ENCODE measurements at places on chromosomes 4 and X. TPM values are rescaled to one million over a fixed set of nuclear protein-coding genes. Genes with fewer than 3 reads are reported as not detected.

GRCh38 chrX:97846228-97846627, 962.5 kb downstream of the RPA4 start:
- H3K27me3 ChIP-seq: no peaks in the 10 kb centered on the region
- no peaks in the 10 kb centered on the region for H3K4me1 ChIP-seq
- no peaks in the 10 kb centered on the region for H3K36me3 ChIP-seq
- H3K4me3 ChIP-seq: no peak overlapping the region
- H3K27ac ChIP-seq: no peak overlapping the region
- DNase-seq: no peak

DNA sequence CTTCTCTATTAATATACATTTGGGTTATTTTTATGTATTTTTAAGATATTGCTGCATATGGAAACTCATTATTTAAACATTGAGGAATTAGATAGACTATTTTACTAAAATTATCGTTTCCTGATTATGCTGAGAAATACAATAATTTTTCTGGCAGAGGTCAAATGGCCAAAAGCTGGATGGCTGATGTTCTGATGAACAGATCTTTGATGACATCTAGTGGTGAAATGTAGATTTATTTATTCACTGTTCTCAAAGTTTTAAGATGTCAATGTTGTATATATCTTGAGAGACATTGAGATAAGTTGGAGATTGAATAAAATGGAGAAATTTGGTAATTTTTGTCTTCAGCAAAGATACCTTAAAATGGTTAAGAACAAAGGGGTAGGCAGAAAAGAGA, 96.2 kb downstream of the UGT8 start:
- H3K36me3 ChIP-seq: no peaks in the 10 kb centered on the region
- peak; percentile 5 for DNase-seq
- no peaks in the 10 kb centered on the region for H3K27me3 ChIP-seq
- H3K27ac ChIP-seq: no peak overlapping the region
- H3K4me1 ChIP-seq: no peaks in the 10 kb centered on the region

DNA sequence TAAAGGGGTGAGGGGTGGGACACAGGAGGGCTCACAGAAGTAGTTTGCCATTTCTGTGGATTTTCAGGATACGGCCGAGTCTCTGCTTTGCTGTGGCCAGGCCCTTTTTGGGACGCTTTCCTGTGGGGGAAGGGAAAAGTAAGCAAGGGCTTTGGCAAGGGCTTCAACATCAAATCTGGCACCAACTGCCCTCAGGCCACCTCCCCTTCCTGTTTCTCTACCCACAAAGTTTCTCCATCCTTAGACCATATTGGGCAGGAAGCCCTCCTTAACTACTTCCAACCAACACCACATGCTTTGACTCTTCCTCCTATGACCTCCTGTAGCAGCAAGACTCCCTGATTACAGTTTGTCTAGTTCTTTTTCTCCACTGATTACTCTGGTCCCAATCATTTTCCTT, 105.1 kb downstream of the PHF8 start:
- DNase-seq: no peak
- no peaks in the 10 kb centered on the region for H3K4me1 ChIP-seq
- H3K4me3 ChIP-seq: no peak overlapping the region
- peaks cover 6% of the 10 kb centered on the region for H3K36me3 ChIP-seq
- H3K27me3 ChIP-seq: no peaks in the 10 kb centered on the region

DNA sequence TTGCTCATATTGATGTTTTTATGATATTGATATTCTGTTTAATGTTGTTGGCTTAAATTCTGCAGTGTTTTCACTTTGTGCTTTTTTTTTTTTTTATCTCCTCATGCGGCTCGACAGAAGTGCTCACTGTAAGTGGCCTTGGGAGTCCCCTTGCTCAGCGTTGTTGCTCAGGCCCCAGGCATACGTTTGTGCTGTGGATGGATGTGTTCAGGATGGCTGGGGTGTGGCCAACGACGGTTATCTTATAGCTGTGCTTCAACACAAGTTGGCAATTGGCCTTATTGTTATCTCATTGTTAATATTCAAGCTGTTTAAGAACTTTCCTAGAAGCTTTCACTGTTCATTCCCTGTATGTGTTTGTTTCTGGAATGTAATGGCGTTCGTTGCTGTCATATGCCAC, 36.4 kb upstream of the CLCN4 start:
- peaks cover 8% of the 10 kb centered on the region for H3K36me3 ChIP-seq
- H3K4me1 ChIP-seq: no peaks in the 10 kb centered on the region
- H3K27ac ChIP-seq: no peak overlapping the region
- no peak overlapping the region for H3K4me3 ChIP-seq
- no peak for DNase-seq
- no peaks in the 10 kb centered on the region for H3K27me3 ChIP-seq

DNA sequence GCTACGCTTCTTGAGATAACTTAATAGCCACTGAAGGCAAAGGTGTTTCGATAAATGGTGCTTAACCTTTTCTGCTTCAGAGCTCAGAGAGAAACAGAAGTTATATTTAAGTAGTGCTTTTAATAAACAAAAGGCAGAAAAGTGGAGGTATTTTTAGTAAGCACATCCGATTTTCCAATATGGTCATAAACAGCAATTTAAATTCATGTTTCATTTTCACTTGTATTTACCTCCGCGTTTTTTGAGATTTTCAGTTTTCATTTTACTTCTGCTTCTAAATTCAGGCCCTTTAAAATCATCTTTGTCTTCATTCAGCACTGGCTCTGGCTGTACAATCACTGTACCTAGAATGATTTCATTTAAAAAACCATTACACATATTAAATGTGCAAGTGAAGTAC, 92.4 kb downstream of the ATRX start:
- no peak for DNase-seq
- no peak overlapping the region for H3K4me3 ChIP-seq
- H3K4me1 ChIP-seq: no peaks in the 10 kb centered on the region
- H3K27me3 ChIP-seq: no peaks in the 10 kb centered on the region
- no peak overlapping the region for H3K27ac ChIP-seq

DNA sequence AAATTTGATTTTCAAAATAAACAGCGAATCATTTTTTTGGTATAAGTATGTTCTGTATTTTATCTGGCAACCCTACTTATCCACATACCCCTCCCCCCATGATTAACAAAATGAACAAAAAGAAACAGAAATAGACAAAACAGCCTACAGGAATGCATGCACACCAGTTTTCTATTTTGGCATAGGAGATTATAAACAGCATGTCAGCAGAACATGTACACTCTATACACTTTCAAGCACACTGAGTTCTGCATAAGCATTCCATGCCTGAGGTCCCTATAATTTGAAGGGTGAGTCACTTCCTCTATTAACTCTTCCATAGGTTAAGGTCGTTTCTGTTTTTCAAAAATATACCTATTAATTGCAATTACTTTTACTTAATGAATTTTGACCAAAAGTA, 28.0 kb upstream of the ZNF280C start:
- no peaks in the 10 kb centered on the region for H3K27me3 ChIP-seq
- H3K27ac ChIP-seq: no peak overlapping the region
- H3K4me3 ChIP-seq: no peak overlapping the region
- H3K36me3 ChIP-seq: no peaks in the 10 kb centered on the region
- no peaks in the 10 kb centered on the region for H3K4me1 ChIP-seq

- no peak for DNase-seq
- no peaks in the 10 kb centered on the region for H3K27me3 ChIP-seq
- H3K4me1 ChIP-seq: no peaks in the 10 kb centered on the region
- H3K4me3 ChIP-seq: no peak overlapping the region
- no peak overlapping the region for H3K27ac ChIP-seq
- H3K36me3 ChIP-seq: no peaks in the 10 kb centered on the region
Observed at GRCh38 chr4:8727131-8727530, 134.6 kb downstream of the CPZ start.

Gene CABS1
- total RNA-seq: not detected

Gene PAGE2
- not detected for total RNA-seq

Gene KCTD8
- total RNA-seq: not detected

Gene CXCL1
- not detected for total RNA-seq

Gene SMPX
- total RNA-seq: not detected

Gene MAGEA3
- not detected for total RNA-seq

Gene CXorf49
- total RNA-seq: not detected

Gene TSPAN7
- total RNA-seq: 0.18 TPM

Gene F8A1
- 48.0 TPM for total RNA-seq

All from CD8-positive, alpha-beta memory T cell (primary cell).